Right hindlimb (tissue), 1 donor: ENCODE measurements at places on chromosomes 7 and 10.
A peak's percentile ranks its signal among the peaks of the same experiment; 100 is the strongest.

GRCh38 chr7:81482600-81483186 lies 287.2 kb downstream of the HGF start:
- no peak for DNase-seq

DNA sequence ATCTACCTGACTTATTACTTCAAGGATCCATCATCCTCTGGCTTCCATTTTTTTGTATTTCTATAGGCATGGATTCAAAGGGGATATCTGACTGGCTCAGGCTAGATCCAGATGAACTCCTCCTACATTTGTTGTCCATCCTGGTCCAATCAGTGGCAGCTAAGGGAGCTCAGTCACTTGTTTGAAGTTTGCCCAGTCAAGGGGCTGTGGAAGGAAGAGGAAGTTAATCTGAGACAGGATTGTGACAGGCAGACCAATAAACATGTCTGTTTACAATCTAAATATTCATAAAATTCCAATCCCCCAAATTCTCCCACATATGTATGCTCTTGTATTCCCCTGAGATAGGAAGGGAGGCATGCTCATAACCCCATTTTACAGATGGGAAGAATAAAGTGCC lies 48.7 kb downstream of the CAV1 start:
- DNase-seq, result no peak

- DNase-seq, result no peak
Observed at GRCh38 chr7:152144557-152145245, 119.2 kb downstream of the GALNT11 start.

- no peak for DNase-seq
Observed at GRCh38 chr7:37113661-37114355, 334.9 kb downstream of the ELMO1 start.

- no peak for DNase-seq
Observed at GRCh38 chr10:120260456-120260855, 196.6 kb upstream of the PLPP4 start.

- DNase-seq, result no peak
Observed at GRCh38 chr7:142454862-142455261, 197.0 kb upstream of the PRSS58 start.

DNA sequence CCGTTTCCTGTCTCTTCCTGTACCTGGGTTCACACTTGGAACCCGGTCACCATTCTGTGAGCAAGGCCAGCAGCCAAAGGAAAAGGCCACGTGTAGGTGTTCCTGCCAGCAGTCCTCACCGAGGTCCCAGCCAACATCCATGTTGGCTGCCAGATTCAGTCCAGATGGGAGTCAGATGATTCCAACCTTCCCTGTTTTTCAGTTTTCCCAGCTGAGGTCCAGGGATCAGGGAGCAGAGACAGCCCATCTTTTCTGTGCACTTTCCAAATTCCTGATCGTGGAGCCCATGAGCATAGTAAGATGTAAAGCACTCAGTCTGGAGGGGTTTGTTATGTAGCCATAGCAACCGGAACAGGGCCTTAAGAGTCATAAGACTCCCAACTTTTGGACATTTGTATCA lies 3.9 kb upstream of the PVRIG start:
- DNase-seq, result peak; percentile 88

DNA sequence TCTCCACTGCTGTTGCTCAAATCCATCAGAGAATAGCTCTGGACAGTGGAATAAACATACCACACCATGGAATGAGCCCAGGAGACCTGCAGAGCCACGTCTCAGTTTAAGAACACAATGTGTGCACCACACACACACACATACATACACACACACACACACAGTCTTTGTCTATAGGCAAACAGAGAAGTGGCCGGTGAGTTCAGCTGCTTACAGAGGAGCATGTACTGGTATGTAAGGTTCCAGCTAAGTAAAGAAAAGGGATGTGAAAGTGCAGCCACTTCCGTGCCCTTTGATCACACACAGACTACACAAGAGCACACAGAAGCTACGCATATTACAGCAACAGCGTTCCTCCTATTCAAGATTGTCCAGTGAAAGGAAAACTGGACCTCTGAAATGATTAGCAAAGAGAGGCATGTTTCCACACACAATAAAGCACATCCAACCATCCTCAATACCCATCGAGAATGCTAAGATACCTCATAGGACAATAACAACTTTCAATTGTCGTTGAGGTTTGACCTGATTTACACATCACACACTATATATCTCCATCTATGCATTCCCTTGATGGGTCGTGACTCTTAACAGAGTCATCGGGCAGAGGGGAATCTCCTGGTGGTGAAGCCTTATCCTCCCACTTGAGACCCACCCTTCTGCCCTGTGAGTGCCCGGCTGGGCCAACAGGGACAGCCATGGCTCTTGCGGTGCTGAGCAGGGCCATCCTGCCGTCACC lies 23.6 kb downstream of the SLC35B4 start:
- DNase-seq, result no peak

DNA sequence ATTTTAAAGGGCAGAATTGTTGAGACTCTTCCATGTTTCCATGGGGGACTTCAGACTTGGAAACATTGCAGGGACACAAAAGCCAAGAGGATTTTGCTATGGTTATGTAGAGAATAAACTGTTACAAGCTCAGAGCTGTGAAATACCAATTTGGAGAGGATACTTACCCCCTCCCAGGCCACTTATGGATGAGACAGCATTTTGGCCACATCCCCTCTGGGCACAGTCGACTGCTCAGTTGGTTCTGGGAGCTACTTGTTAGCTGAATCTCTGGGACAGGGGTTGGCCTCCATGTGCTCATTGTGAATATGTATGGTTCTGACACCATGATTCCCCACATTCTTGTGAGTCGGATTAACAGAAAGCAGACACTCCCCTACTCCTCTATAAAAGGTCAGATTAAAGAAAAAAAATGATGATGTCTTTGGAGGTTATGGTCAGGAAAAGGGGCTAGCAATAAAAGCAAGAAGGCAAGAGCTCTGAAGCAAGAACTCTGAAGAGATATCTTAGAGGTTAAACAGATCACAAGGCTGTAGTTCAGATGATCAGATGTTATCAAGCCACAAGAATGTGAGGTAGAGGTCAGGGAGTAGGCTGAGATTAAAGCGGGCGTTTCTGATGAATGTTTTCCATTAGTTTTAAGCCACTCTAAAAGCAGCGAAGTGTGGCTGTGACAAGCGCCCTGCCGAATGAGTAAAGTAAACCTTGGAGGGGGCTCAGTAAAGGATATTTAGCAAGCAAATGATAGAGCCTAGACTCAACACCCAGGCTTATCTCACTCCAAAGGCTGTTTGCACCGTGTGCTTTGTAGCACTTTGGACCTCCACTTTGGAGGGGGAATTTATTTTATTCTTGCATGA lies 17.2 kb downstream of the STAMBPL1 start:
- DNase-seq, result peak; percentile 45

- no peak for DNase-seq
Observed at GRCh38 chr10:57786850-57787750, 480.6 kb downstream of the IPMK start.

DNA sequence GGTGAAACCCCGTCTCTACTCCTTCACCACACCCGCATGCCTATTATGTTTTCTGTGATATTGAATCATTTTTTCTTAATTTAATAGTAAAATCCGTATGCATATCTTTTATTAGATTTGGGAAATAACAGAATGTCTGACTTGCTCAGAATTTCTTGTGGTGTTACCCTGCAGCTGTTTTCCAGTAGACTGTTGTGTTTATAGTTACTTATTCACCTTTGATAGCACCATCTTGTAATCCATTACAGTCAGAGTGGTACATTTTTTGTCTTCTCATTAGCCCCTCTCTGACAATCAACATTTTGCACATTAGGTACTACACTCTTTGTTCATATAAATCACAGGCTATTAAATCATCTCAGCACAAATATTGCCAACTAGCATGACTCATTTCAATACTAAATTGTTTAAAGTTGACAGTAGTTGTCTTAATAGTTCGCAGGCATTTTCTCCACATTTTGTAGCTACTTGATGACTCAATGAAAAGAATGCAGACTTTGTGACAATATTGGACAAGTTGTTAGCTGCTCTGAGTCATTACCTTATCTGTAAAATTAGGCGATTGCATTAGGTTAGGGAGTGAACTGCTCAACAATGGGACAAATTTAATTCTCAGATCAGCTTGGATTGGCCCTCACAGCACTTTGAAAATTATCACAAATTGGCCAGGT lies 17.8 kb upstream of the SLC16A12 start:
- no peak for DNase-seq
